ENCODE measurements at places on chromosomes 2 and 18.

GRCh38 chr2:216574046-216574445 is 59.2 kb upstream of the IGFBP2 start:
- DNase-seq: no peak

DNA sequence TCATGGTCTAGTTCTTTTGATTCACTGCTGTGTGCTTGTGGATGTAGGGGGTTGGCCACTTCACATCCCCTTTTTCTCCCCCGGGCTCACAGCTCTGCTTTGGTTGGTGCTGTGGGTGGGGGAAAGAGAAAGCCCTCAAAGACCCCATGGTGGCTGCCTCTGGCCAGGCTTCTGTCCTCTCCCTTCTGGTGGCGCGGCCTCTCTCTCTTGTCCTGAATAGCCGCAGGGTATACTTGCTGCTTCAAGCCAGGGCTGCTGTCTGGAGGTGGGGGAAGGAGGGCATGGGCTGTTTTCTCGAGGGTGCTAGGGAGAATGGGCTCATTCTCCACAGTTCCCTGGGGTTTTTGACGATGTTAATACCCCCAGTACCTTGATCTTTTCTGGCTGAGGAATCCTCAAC is 53.9 kb downstream of the IL1R2 start:
- no peak for DNase-seq

DNA sequence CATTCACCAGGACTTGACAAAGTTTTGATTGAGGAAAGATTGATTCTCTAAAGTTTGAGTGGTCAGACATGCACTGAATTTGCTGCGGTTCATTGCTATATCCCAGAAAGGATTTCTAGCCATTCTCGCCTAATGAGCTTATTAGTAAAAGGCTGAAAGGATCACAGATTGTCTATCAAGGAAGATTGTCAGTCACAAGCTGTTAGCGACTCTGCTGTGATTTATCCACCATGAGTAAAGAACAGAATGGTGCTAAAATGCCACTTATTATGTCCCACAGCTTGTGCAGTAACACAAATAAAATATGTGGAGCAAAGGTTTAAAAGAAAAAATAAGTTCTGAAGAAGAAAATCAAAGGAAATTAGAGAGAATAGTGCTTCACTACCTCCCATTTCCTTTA is 701.2 kb upstream of the CDH7 start:
- no peak for DNase-seq

- no peak for DNase-seq
Observed at GRCh38 chr18:80227472-80227871, 19.8 kb downstream of the PARD6G start.

- no peak for DNase-seq
Observed at GRCh38 chr2:222738312-222738711, 66.9 kb downstream of the MOGAT1 start.

DNA sequence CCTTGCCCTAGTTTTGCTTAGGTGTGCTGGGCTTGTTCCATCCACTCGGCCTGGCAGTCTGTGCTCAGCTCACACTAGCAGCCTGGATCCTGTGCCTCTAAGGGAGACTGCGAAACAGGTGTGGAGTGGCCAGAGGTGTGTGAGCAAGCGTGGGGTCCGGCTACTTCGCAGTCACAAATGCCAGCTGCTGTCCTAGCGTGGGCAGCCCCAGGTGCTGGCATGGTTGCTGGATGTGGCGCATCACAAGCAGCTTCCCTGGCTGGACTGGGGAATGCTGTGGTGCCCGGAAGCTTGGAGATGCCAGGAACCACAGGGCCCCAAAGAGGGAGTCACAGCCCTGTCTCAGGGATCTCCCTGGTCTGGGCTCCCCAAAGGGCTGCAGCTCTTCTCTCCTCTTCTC is 119.0 kb upstream of the TMEFF2 start:
- no peak for DNase-seq

DNA sequence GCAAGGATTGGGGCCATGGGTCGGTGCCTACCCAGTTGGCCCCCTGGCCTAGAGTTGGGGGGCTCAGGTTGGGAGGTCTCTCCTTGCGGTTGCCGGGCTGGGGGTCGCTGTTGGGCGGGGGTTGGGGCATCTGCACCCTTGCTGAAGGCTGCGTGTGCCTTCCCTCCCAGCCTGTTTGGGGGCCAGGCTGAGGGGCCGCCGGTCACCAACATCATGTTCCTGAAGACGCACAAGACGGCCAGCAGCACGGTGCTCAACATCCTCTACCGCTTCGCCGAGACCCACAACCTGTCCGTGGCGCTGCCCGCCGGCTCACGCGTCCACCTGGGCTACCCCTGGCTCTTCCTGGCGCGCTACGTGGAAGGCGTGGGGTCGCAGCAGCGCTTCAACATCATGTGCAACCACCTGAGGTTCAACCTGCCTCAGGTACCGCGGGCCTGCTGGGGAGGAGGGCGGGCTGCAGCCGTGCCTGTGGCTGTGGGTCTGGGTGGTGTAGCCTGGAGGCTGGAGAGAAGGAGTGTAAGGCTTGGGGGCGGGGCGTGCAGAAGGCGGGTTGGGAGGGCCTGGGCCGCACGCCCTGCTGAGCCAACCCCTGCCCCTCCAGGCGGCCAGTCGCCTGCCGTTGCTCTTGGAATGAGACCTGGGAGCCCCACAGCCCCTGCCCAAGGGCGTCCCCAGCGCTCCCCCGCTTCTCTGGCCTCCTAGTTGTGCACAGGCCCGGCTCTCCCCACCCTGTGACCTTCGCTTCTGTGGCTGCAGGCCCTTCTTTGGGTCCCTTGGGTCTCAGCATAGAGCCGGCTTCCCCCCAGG is 7.2 kb upstream of the NEU4 start:
- DNase-seq: no peak

DNA sequence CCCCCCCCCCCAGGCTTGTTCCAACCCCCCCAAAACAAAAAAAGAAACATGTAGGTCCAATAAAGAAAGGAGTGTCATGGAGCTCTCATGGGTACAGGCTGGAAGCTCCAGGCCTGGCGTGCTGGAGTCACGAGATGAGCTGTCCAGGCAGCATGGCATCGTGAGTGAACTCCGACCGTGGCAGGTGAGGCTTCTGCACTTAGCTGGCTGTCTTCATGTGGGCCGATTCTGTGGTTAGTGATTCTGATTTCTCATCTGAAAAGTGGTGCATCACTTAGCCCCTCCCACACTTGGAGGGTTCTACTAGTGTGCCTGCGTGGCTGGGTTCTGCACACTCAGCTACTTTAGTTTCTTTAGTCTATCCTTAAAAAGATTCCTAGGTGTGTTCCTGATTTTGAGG is 126.4 kb upstream of the MGAT5 start:
- DNase-seq: no peak

GRCh38 chr2:233474308-233475160 is 92.0 kb downstream of the USP40 start:
- DNase-seq: no peak

GRCh38 chr2:132667706-132668105 is 2.3 kb downstream of the LYPD1 start:
- no peak for DNase-seq

GRCh38 chr18:8611916-8612576 is 2.8 kb downstream of the RAB12 start:
- no peak for DNase-seq

- no peak for DNase-seq
Observed at GRCh38 chr18:31048216-31048615, 5.7 kb upstream of the DSC3 start.

DNA sequence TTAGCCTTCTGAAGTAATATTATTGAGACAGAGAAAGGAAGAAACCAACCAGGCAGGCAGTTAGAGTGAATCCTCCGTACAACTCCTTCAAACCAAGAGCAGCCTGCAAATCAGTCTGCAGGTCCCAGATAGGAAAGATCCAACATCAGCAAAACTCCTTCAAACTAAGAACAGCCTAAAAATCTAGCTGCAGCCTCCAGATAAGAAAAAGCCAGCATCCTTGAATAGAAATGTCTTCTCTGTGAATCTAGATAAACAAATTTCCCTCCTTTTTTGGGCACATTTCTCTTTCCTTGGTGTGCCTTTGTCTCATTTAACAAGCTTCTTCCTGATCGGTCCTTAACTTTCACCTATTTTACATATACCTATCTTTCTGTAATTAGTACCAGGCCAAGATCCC is 1004.6 kb upstream of the TMEFF2 start:
- DNase-seq: no peak

DNA sequence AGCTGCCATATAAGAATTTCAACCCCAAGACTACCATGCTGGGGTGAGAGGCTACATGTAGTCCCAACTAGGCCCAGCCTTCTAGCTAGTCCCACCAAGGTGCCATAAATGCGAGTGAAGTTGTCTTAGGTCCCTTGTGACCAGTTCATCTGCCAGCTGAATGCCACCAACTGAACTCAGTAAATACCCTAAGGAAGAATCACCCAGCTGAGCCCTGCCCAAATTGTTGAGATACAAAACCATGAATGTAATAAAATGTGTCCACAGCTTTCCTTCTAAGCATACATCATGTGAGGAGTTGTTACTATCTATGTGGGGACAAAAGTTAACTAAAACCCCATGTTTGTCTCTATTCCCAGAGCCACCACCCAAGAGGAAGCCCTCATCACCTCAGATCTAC is 70.3 kb downstream of the THADA start:
- no peak for DNase-seq

- DNase-seq: no peak
Observed at GRCh38 chr2:150508497-150509137, 21.1 kb upstream of the RND3 start.

- DNase-seq: no peak
Observed at GRCh38 chr2:233492751-233493150, 73.8 kb downstream of the USP40 start.

DNA sequence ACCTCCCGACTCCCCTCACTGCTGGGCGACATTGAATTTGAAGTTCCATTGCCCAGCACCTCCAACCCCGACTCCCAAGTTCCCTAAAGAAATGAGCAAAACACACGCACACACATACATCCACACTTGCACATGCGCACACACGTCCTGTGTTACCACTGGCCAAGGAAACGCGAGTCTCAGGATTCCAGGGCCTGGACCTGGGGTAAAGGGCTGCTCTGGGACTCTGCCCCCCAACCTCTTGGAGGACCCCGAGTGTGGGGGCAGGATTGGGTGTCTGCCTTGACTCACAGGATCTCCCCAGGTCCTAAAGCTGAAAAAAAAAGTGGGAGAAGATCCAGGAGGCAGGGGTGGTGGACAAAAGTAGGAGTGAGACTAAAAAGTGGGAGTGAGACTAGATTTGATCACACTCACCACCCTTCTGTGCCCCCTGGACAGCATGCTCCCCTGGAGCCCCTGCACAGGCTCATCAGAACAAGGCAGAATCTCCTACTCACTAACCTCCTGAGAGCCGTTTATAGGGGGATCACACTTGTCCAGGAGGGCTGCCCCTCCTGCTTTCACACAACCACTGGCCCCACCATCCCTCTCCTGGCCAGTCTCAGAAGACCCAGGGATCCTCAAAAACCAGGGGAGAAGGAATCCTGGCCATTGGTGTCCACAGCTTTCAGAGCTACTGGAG is 202.2 kb downstream of the TNS1 start:
- no peak for DNase-seq

DNA sequence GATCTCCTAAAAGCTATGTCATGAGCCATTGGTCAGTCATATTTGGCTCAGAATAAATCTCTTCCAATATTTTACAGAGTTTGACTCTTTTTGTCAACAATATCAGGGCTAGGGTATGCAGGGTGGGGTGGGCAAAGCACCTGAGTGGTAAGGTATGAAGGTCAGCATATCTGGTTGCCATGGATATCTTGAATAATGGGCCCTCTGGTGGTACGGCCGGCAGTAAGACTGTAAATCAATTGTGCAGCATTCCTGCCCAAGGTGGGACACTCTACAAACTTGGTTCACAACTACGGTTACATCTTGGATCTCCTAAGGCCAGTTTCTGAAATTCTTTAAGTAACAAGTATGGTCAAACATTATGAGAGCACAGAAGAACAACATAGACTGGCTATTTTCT is 119.6 kb downstream of the SPOPL start:
- no peak for DNase-seq

GRCh38 chr2:129091620-129092019 is 773.0 kb upstream of the HS6ST1 start:
- no peak for DNase-seq

DNA sequence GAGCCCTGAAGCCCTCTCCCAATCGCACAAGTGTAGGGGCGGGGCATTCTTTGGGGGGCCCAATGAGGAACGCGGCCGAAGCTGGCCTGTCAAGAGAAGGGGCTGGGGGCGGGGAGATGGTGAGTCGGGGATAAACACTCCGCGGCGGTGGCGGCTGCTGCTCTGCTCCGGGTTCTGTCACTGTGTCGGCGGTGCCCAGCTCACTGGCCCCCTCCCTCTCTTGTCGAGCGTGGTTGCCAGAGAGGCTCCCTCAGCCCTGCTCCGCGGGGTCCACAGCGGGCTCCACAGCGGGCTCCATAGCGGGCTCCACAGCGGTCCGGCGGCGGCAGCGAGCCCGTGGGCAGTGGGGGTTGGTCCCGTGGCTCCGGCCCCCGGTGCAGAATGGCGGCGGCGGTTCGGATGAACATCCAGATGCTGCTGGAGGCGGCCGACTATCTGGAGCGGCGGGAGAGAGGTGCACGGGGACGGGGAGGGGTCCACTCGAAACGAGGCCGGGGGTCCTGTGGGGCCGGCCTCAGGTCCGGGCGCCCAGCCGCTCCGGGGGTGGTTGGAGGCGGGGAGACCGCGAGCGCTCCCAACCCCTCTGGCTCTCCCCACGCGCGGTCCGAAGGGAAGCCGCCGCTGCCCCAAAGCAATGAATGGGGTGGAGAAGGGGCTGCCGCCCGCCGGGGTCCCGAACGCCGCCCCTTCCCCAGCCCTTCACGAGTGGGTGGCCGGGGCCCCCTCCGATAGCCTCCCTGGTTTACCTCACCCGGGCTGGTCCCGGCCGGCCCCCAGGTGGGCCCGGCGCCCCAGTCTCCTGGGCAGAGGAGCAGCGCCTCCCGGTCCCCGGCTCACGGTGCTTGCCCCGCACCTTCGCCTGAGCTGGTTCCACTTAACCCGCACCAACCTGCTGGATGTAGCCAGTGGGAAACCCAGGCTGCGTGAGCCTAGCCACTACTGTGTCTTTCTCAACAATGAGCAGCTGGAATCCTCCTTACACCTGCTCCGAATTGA is at the start of gene MXD1:
Gene MXD1, plus strand, starts transcription at position 160 of the 996 bp plus-strand sequence. Its CDS starts 222 bp downstream, at position 382.
- no peak for DNase-seq

DNA sequence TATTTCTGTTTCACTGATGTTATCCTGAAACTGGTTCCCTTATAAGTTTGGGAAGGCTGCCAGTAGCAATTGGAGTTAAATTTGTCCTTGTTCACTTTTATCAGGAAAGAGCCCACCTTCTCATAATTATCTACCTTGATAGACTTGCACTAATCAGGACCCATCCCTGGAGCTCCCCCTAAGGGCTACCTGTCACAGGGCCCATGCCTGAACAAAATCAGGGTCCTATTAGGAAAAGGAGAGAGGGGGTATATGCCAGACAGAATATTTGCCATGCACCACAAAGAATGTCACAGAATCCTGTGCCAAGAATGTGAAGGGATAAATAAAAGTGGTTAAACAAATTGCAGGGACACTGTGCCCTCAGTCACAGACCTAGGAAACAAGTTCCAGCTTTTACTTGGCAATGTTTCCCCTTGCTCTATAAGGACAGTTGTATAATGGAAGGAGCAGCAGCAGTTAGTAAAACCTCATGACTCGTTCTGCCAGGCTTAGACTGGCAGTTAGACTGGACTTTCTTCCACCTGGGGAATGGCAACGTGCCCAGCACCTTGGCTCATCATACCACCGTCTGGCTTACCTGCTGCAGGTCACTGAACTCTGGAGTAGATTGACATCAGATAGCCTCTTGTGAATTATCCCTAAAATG is 32.3 kb upstream of the VWC2L start:
- DNase-seq: no peak

GRCh38 chr2:8235419-8235818 is 446.4 kb upstream of the ID2 start:
- no peak for DNase-seq

- DNase-seq: no peak
Observed at GRCh38 chr2:197433780-197434438, 919 bp downstream of the SF3B1 start.
